ENCODE measurements at places on chromosomes 4 and X.
A peak's percentile ranks its signal among the peaks of the same experiment; 100 is the strongest.

GRCh38 chr4:98305576-98305975, 44.4 kb downstream of the RAP1GDS1 start:
- ATAC-seq = no peak

GRCh38 chr4:74096265-74096980, 2.6 kb downstream of the CXCL2 start:
- ATAC-seq = no peak

DNA sequence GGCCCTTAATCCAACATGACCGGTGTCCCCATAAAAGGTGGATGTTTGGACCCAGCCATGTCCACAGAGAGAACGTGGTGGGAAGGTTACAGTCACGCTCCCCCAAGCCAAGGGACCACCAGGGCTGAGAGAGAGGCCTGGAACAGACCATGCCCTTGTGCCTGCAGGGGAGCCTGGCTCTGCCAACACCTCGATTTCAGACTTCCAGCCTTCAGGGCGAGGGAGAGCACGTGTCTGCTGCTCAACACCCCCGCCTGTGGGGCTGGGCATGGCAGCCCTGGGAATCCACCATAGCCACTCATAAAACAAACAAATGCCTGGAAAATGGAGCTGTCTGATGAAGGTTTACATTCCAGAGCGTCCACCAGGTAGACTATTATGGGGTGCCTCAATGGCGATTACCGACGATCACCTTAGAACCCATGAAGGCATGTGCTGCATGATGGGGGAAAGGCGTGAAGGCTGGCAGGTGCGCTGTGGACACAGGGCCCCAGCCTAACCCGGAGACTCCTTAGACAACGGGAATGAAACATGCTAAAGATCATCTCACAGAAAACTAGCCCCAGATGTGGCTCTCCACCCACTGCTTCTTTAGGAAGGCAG, 42.3 kb upstream of the HMX1 start:
- no peak for ATAC-seq

DNA sequence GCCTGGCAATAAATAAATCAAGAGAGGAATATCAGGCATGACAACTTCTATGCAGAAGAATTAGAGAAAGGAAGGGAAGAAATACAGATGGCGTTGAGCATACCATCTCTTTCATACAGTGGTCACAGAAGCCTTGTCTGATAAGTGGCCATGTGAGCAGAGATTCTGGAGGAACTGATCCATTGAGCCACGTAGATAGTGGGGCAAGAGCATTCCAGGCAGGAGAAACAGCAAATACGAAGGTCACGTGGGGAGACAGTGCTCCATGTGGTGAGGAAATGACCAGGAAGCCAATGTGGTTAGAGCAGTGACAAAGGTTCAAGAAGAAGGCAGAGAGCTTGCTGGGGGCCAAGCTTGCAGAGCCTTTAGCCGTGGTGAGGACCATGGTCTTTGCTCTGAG, 226.7 kb upstream of the NOCT start:
- no peak for ATAC-seq

- ATAC-seq = peak; percentile 66
Observed at GRCh38 chr4:8101213-8102075, 57.2 kb downstream of the ABLIM2 start.

DNA sequence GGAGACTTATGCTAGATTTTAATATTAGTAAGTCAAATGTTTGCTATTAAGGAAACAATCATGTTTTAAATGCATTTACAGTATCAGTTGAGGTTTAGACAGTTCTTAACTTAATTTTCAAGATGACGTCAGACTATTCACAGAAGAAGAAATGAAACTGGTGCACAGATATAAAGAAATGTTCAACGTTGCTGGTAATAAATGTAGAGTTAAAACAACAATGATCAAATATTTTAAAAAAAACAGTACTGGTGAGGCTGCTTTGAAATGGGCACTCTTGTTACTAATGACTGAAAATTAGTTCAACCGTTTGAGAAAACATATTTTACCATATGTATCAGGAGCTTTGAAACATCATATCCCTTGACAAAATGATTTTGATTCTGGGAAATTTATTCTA, 44.2 kb downstream of the ABHD18 start:
- no peak for ATAC-seq

GRCh38 chr4:37678624-37679023, 7.6 kb downstream of the RELL1 start:
- ATAC-seq = no peak

- ATAC-seq = no peak
Observed at GRCh38 chrX:56783996-56784620, 55.1 kb downstream of the NBDY start.

- no peak for ATAC-seq
Observed at GRCh38 chrX:139126493-139126892, 404.0 kb upstream of the F9 start.

GRCh38 chr4:165461159-165461821, 82.5 kb downstream of the CPE start:
- peak; percentile 85 for ATAC-seq

- no peak for ATAC-seq
Observed at GRCh38 chr4:109157696-109158095, 144.8 kb downstream of the COL25A1 start.

- peak; percentile 34 for ATAC-seq
Observed at GRCh38 chr4:73258436-73258685, 237 bp downstream of the ANKRD17 start.

DNA sequence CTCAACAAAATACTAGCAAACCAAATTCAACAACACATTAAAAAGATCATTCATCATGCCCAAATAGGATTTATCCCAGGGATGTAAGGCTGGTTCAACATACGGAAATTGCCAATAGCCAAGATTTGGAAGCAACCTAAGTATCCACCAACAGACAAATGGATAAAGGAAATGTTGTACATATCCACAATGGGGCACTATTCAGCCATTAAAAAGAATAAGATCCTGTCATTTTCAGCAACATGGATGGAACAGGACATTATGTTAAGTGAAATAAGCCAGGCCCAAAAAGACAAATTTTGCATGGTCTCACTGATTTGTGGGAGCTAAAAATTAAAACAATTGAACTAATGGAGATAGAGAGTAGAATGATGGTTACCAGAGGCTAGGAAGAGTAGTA, 82.0 kb upstream of the FAM241A start:
- no peak for ATAC-seq

GRCh38 chr4:108054025-108054638, 64.4 kb downstream of the HADH start:
- ATAC-seq = no peak

DNA sequence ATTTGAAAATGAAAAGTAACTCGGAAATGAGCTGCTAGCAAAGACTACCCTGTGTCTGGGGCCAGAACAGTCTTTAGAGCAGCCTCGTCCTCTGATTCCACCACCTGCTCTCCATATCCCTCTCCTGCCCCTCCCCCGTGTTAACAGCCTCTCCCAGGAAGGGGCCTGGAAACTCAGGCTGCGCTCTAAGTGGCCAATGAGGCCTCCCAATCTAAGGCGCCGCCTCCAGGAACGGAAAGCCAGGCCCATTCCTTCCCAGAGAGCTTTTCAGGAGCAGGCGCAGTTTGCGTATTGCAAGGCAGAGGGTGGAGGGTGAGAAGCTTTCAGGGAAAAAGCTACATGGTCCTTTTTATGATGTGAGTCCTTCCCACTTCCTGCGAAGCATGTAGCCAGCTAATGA, 31.2 kb downstream of the RS1 start:
- ATAC-seq = no peak

DNA sequence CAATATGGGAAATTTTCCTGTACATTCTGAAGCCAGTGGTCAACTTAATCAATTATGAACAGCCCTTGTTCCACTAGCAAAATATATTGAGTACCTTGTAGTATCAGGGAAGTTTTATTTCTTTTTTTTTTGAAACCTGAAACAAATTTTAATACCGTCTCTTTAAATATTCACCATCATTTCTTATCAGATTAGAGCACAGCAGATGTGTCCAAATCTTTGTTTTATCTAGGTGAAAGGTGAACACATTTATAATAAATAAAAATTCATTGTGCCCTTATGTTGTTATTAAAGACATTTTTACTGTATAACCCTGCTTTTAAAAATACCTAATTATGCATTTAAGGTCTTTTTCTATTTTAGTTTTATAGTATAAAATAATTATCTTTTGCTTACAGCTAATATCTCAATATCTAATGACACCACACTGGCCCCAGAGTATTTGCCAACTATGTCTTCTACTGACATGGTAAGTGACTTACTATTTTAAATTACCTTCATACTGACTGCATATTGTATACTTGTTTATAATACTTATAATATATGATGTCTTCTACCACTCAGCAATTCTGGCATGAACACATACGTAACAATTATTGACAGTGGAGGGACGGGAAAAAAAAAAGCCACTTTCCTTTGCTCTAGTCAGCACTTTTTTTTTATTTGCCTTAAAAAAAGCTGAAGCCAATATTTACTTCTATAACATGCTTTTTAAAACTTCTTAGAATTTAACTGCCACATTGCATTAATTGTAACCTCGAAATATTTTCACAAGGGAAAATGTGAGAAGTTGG, 147.9 kb downstream of the SLC4A4 start:
- no peak for ATAC-seq

DNA sequence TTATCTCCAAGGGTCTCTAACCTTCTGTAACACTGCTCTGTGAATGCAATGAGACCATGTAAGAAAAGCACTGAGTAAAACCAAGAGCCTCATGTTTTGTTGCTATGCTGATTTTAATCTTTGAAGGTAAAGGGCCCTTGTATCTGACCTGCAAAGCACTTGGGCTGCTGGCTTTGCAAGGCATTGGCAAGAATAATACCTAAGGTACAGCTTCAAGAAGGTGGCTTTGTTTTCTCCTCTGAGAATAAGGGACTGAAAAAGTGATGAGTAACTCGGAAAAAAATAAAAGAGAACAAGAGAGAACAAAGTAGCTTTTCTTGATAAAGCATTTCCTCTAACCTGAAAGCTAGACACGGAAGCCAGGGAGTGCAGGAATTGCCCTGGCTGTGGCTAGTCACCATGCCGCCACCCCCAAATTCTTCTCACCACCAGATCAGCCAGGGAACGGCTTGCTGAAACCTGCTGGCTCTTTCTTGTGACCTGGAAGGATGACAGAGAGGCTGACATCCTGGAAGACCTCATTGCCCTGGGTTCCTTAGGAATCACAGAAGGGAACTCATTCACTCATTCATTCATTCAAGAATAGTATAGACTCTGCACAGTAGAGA, 41.8 kb upstream of the HS3ST1 start:
- no peak for ATAC-seq

DNA sequence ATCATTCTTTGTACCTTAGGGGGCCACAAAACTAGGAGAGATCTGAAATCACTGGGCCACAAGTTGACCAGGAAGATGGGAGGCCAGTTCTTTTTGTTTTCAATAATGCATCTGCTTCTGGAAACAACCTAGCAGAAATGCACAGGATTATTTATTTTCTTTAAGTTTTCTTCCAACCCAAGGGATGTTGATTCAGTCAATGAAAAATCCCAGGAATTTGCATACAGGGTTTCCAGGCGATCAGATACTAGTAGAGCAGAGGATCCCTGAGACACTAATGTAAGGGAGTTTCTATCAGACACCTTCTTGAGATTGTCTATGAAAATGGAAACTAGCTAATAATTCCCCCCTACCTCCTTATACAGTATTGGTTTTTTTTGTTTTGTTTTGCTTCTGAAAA, 7.4 kb downstream of the ATOH1 start:
- no peak for ATAC-seq

- no peak for ATAC-seq
Observed at GRCh38 chrX:135981668-135982067, 3.6 kb upstream of the SLC9A6 start.

- ATAC-seq = peak; percentile 93
Observed at GRCh38 chr4:158314756-158315487, 104.6 kb downstream of the TMEM144 start.

DNA sequence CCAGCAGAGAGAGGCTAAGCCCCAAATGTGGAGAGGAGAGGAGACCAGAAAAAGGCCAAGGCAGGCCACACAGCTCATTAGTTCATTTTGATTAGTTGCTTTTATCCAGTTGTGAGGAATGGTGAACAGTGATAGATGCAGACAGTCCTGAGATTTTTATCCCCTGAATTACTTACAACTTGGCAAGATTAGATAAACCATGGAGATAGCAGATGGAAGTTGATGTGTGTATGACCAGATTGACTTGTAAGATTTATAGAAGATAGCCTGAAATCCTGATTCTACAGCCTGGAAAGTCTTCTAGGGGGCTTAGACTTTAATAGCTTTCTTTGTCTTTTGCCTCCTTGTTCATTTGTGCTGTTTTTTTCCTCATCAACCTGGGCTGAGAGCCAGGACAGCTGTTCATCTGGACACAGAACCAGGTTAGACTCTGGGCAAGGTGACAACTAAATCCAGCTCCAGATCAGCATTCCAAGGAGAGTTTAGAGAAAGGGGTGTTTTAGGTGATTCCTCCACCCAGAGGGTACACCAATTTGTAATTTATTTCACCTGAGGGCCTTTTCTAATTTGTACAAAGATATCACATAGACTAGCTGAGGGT, 215.5 kb downstream of the SPATA18 start:
- ATAC-seq = no peak

GRCh38 chrX:110108381-110108821, 105.5 kb downstream of the TMEM164 start:
- no peak for ATAC-seq

GRCh38 chr4:61923179-61923578, 723.1 kb downstream of the ADGRL3 start:
- ATAC-seq = no peak

DNA sequence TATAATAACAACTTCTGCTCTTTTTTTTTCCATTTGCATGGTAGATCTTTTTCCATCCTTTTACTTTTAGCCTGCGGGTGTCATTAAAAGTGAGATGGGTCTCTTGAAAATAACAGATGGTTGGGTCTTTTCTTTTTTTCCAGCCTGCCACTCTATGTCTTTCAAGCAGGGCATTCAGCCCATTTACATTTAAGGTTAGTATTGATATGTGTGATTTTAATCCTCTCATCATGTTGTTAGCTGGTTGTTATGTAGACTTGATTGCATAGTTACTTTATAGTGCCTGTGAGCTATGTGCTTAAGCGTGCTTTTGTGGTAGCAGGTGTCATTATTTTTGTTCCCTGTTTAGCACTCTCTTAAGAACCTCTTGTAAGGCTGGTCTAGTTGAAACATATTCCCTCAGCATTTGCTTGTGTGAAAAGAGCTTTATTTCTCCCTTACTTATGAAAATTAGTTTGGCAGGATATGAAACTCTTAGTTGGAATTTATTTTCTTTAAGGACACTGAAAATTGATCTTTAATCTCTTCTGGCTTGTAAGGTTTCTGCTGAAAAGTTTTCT, 326.1 kb downstream of the SH3BGRL start:
- ATAC-seq = no peak

GRCh38 chr4:24805067-24805466, 9.7 kb downstream of the SOD3 start:
- ATAC-seq = peak; percentile 35

DNA sequence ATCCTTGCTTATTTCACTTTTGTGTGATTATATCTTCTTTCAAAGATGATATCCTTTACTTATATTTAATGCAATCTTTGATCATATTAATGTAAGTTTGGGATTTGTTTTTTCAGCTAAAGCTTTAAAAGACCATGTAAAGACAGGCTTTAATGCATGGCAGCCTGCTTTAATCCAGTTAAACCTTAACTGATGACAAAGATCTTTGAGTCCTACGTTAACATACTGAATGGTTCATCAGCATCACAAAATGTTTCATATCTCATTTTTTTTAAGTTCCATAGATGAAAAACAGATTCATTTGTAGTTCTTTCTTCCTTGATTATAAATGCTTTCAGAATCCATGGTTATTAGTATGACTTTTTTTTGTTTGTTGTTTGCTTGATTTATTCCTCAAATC, 1102.8 kb downstream of the FSTL5 start:
- no peak for ATAC-seq

All from gastroesophageal sphincter (tissue), 4 donors.